Non-pigmented ciliary epithelial cell (primary cell): ENCODE measurements at places on chromosomes 2 and 18.

GRCh38 chr2:97945791-97946190 lies 50.0 kb downstream of the TMEM131 start:
- no peak for DNase-seq

- DNase-seq, result peak; percentile 79
Measured at GRCh38 chr2:150410809-150411208, 76.7 kb downstream of the RND3 start.

DNA sequence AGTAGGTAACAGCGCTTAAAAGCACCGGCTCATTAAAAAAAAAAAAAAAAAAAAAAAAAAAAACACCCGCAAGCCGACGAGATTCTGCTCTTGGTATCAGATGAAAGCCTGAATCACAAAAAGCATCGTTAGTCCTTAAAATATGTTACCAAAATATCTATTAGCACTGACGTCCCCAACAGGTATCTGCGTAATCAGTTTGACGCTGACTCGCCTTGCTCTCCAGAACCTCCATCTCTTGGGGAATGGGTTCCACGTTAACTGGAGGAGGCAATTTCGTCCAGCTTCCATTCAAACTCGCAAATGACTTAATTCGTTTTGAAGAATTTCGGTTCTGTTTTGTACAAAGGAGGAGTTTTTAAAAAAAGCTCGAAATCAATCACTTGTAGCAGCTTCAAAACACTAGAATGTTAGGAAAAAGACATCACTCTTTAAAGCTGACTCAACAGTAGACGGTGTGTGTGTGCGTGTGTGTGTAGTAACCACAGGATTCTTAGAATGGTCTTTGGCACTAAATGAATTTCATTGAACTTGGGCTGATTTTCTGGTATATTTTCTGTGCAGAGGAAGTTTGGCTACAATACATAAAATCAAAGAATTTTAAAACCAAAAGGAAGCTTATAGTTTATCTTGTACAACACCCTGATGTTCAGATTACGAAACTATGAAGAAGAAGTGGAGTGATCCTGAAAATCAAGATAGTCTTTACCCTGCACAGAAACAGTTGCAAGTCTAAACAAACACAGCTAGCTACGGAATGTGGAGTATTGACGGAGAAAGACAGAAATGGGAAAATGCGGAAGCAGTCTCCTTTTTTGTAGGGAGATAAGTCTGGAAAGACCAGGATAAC lies 1.1 kb upstream of the PGAP1 start:
- DNase-seq, result no peak

- no peak for DNase-seq
Measured at GRCh38 chr2:205722283-205722918, 40.1 kb downstream of the NRP2 start.

DNA sequence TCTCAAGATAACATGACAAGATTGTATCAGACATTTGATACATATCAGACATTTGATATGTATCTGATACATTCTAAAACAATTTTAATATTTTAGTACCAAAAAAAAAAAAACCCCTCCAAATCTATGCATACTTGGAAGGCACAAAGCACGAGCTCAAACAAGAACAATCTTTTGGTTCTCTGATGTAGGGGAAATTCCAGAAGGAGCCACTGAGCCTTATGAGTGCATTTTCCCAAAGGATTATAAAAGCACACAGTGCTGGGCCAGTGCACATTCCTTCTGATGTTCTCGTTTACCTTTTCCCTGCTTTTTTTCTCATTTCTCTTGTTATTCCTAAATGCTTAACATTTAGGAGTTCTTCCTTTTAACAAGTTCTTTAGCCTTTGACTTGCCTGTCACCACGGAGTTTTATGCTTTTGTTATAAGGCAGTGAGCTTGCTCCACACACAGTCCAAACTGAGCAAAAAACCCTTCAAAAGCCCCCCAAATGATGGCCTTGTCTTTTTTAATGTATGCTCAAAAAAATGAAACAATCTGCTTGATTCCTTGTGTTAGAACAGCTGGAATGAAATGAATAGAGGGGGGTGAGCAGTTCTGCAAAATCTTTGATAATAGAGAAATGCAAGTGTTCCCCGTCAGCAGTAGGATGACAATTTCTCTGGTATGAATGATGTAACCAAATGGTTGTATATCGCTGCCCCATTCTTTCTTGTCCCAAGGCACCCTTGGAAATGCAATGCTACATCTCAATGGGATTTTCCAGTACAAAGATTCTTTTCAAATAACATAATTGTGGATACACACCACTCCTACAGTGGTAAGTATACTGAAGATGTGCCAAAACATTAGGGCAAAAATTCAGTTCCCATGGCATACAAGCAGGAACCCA lies 597.2 kb upstream of the ZEB2 start:
- no peak for DNase-seq
